Progenitor cell of endocrine pancreas (in vitro differentiated cells): ENCODE measurements at places on chromosomes 7 and 10.

DNA sequence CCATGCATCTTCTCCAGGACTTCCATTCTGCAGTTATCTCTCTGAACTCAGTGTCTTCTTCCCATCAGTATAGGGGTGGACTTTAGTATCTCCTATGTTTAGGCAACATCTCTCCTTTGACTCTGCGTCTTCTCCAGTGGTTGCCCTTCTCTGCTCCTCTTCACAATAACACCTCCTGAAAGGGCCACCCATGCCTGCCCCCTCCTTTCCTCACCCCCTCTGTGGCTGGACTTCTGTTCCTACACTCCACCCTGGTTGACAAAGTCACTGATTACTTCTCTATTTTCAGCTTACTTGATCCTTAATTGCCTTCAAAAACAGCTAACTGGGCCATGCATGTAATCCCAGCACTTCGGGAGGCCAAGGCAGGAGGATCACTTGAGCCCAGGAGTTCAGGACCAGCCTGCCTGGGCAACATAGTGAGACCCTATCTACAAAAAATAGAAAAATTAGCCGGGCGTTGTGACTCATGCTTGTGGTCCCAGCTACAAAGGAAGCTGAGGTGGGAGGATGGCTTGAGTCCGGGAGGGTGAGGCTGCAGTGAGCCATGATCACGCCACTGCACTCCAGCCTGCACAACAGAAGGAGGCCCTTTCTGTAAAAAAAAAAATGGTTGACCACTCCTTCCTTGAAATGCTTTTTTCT, 13.7 kb downstream of the SRGN start:
- DNase-seq = no peak

- DNase-seq = no peak
Measured at GRCh38 chr7:120043250-120043649, 229.7 kb upstream of the KCND2 start.

- DNase-seq = no peak
Measured at GRCh38 chr10:113267619-113268562, 285.0 kb upstream of the HABP2 start.

DNA sequence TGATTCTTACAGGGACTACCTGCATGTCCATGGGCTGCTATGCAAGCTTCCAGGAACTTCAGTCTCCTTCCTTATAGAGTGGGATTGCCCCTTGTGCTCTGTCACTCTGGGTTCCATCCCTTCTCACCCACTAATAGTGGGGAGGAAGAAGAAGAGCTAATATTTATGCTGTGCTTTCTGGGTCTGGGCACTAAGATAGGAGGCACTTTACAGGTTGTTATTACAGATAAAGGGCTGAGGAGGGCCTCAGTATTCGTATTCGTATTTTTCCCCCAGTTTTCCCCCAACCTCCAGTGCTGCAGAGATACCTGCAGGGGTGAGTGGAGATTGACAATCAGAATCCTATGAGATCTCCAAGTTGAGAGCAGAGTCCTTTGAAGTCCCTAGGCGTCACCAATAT, 14.2 kb downstream of the HK1 start:
- no peak for DNase-seq

- DNase-seq = no peak
Measured at GRCh38 chr10:103610083-103610472, 116.6 kb downstream of the NEURL1 start.

DNA sequence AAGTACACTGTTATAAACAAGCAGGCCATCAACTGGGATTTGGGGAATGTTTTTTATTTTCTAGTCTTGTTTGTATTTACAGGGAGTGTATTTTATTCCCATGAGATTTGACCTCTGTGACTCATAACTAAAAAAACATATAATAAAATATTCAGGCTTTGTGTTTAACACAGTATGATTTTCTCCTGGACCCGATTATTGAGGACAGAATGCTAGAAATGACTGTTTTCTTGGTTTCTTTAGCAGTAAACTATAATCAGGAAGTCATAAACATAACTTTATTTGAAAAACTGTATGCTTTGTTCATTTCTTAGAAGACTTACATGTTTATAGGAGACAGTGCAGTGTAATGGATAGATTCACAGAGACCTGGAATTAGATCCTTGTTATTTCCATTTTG, 2.1 kb downstream of the NHLRC2 start:
- no peak for DNase-seq

GRCh38 chr7:44972562-44972961, 6.3 kb downstream of the MYO1G start:
- no peak for DNase-seq

- no peak for DNase-seq
Measured at GRCh38 chr10:90849956-90850749, 7.7 kb downstream of the HTR7 start.

DNA sequence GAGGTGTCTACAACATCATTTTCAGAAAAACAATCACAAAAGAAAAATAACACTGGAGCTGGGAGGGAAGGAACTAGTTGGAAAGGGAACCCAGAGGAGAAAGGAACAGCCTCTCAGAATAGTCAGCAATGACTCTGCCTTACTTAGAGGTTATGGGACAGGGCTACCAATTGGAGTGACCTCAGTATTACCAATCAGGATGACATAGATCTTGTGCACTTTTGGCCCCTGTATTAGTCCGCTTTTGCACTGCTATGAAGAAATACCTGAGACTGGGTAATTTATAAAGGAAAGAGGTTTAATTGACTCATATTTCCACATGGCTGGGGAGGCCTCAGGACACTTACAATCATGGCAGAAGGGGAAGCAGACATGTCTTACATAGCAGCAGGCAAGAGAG, 99.7 kb upstream of the SDK1 start:
- DNase-seq = no peak

GRCh38 chr10:102729029-102730026, 14.4 kb upstream of the WBP1L start:
- DNase-seq = peak; percentile 78

DNA sequence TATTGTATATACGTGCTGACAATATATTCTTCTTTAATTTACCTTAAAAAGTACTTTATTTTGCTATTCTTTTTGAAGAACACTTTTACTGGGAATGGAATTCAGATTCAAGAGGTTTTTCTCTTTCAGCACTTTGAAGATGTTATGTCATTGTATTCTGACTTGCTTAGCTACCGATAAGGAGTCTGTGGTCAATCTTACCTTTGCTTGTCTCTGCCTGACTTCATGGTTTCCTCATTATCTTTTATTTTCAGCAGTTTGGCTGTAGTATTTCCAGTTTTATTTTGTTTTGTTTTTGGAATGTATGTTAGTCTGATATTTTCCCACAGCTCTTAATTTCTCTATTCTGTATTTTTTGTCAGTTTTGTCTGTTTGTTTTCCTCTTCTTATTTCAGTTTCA, 187.9 kb upstream of the SMIM30 start:
- no peak for DNase-seq

GRCh38 chr7:33128990-33129805, at the start of gene BBS9:
Gene BBS9, plus strand, starts transcription at chr7:33129564. Its CDS starts 16,689 bp downstream, at chr7:33146253.
- peak; percentile 90 for DNase-seq

DNA sequence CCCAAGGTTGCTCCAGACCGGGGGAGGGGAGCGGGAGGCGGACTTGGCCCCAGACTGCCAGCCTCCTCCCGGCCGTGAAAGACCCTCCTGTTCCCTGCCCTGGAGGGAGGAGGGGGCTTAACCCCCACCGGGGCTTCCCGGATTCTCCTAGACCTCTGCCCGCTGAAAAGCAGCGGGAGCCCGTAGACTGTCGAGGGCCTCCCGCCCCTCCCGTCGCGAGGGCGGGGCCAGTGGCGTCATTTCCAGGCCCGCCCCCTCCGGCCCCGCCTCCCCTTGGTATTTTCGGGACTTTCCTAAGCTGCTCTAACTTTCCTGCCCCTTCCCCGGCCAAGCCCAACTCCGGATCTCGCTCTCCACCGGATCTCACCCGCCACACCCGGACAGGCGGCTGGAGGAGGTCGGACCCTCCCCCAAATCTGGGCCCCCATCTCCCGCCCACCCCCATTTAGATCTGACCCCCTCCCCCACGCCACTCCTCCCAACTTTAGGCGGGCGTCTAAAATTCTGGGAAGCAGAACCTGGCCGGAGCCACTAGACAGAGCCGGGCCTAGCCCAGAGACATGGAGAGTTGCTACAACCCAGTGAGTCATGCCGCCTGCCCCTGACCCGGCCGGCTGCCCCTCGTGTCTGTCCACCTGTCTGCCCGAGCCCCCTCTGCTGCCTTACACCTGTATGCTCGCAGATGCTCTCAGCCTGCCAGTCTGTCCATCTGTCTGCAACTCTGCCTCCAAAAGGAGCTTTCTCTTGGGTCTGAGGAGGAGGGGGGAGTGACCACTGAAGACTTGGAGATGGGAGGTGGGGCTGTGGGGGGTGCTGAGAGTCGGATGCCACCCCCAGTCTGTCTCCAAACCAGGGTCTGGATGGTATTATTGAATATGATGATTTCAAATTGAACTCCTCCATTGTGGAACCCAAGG, at the start of gene NFKB2:
NFKB2 (plus strand) TSS at position 306 of the 917 bp plus-strand sequence; CDS start at position 561, 255 bp downstream.
- DNase-seq = peak; percentile 79

GRCh38 chr10:96996275-96996965, 164.3 kb downstream of the LCOR start:
- DNase-seq = no peak

DNA sequence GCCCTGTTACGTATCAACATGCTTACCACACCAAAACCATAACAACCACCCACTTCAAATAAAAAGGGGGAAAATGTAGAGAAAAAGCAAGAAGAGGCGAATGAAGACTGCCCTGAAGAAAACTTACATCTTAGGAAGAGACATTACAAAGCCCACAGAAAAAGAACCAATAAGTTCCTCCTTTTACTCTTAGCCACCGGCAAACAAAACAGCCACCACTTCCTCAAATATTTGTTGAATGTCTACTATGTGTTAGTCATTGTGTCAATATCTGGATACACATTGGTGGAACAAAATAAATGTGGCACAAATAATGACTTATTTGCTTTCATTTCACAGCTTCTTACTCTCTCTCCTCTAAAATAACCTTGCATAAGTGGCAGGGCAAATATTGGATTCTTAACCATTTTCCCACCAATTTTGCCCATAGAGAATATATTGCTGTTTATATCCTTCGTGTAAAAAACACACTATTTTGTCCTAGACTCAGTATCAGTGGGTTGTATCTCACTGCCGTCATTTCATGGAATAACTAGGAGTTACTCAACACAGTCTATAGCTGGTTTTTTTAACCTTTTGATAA, 106.8 kb downstream of the ANK3 start:
- DNase-seq = no peak

GRCh38 chr7:93890464-93891068, at the start of gene TFPI2:
Gene TFPI2, minus strand, starts transcription at chr7:93890753. Its CDS starts 75 bp downstream, at chr7:93890678.
- DNase-seq = peak; percentile 34

GRCh38 chr7:36994456-36995112, 270.3 kb upstream of the AOAH start:
- no peak for DNase-seq

DNA sequence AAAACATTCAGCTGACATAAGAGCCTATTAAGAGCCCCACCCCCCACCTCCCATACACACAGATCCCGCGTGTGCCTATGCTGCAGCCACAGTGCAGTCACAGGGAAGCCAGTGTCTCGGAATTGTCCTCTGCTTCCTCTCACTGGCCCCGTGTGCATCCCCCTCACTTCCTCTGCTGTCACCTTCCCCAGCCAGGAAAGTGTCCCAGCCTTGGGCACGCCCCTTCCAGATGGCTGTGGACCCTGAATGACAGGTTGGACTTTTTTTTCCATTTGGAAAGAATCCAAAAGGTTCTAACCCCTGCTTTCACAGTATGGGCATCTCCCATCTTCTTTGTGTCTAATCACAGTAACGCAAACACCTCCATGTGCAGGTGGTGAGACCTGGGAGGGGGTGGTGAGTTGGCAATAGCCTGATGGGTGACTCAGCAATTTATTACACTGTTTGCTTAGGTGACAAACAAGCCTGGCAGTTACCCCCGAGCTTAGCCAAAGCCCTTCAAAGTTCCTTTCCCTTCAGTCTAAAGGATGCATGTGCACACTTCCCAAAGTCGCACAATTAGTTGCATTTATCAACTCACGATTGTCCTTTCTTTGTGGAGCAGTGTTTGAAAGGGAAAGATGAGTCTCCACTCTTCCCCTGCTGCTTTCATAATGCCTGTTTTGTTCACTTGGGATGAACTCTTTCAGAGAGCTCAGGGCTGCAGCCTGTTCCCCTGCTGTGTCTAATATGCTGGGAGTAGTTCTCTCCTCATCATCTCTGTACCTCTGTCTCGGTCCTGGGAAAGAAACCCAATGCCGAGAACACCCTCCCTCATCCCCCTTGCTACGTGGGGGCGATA, 67.5 kb upstream of the EFCAB10 start:
- no peak for DNase-seq

DNA sequence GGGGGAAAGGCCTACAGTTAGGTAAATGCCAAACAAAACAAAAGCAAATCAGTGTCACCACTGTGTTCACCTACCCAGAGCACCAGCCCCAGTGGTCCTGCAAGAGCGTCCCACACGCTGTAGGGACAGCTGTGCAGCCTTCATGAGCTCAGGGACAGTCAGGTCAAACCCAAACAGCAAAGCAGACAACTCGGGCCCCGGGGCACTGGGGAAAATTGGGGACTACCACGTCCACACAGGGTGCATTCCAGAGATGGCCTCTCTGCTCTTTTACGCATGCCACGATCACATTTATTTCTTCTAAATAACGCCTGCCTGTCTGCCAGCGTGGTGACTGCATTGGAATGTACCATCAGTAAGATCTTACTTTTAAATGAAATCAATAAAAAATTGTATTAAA, 21.7 kb downstream of the EBF3 start:
- DNase-seq = no peak

DNA sequence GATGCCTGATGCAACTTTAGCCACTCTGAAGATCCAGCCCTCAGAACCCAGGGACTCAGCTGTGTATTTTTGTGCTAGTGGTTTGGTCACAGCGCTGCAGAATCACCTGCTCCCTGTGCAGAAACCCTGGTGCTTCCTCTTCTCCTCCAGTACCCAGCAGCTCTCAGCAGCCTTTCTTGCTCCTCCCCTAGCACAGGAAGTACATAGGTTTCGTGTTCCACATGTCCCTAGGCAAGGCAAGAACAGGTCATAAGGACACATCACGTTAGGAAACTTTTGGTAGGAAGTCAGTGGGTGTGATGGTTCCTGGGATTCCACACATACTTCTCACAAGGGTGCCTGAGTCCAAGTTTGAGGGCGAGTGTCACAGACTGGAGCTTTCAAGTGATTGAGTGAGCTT, 167.9 kb upstream of the PRSS1 start:
- DNase-seq = no peak

GRCh38 chr7:140544388-140544826, 65.1 kb upstream of the MKRN1 start:
- DNase-seq = no peak
